T-helper 2 cell (primary cell): ENCODE measurements at places on chromosomes 1 and 21.

- DNase-seq = no peak
These were observed 84.4 kb downstream of the NIBAN1 start for GRCh38 chr1:184889902-184890301.

GRCh38 chr1:71233645-71234044 lies 152.8 kb upstream of the ZRANB2 start:
- no peak for DNase-seq

- no peak for DNase-seq
These were observed 257.3 kb downstream of the KCNJ6 start for GRCh38 chr21:37658817-37659458.

DNA sequence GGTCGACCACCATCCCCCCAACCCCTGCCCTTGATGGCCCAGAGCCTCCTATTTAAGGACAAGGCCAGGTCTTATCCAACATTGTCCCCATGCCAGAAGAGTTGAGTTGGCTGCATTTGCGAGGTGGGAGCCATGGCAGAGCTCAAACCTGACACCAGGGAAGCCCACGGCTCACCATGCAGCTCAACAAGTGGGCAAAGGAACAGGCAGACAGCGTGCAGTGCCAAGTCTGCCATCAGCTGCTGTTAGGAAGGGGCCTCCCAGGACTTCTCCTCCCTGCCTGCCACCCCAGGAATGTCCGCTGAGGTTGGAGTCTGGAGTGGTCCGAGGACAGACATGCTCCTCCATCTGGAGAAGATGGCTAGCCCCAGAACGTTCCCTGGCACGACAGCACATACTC lies 19.9 kb downstream of the SLC45A3 start:
- no peak for DNase-seq

DNA sequence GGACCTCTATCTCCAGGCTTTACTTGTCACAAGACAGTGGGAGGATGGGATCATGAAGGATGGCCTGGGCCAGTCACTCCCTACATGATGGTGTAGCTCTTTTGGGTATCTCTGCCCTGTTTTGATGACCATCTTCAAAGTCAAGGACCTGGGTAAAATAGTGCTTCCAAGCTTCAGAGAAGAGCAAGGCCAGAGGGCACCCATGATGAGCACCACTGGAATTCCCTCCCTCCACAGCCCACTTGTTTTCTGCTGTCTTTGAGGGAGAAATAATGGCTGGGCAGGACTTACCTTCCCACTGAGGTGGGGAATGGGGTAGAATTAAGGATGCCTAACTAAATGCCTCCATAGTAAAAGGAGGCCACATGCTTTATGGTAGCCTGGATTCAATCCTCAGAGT lies 165.7 kb downstream of the DHRS3 start:
- DNase-seq = no peak

DNA sequence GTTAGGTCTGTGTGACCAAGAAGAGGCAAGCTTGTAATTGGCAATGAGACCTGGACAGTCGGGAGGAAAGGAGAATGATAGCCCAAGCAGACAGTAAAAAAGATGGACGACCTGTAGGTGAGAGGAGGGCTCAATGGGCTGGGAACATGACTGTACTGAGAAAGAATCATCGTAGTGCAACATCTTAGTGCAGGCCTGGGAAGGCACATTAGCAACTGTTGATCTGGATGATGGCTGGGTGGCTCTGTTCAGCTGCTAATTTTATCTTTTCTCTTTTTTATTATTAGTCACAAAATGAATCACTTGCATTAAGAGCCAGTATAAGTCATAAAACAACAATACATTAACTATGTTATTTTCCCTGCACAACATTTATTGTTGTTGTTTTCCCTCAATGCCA lies 32.9 kb downstream of the IFI44 start:
- DNase-seq = no peak

- no peak for DNase-seq
These were observed 9.8 kb downstream of the PAX7 start for GRCh38 chr1:18640228-18641004.

GRCh38 chr1:209692745-209693504 lies 11.7 kb upstream of the HSD11B1 start:
- DNase-seq = peak; percentile 42

GRCh38 chr1:71154429-71154828 lies 73.6 kb upstream of the ZRANB2 start:
- no peak for DNase-seq

DNA sequence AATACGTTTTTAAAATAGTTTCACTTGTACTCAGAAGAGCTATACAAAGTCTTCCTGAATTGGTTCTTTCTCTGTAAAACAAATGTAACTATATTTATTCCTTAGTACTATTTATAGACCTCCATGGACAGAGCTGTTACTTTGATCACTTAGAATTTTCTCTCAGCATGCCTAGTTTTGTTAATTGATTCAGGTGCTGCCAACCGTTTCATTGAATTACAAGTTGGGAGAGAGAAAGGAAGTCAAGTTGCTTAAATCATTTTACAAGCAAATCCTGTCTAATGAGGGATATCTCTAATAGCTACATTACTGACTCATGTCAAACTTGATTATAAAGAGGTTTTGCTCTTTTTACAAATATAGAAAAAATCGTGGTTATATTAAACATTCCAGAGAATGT lies 241.0 kb downstream of the FMN2 start:
- no peak for DNase-seq

DNA sequence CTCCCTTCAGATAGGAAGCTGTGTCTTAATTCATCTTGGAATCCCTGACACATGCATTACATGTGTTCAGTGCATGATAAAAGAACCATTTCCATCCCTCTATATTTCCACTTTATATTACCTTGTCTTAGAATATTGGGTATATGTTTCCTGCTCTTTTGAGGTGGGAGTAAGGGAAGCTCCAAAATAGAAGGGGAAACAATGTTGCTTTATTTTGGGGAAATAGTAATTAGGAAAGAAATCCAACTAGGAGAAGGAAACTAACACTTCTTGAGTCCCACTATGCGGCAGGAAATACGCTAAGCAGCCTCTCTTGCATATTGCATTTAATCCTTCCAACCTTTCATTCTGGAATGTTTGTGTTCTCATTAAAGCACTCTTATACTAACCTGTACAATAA lies 89.4 kb upstream of the VAV3 start:
- no peak for DNase-seq

DNA sequence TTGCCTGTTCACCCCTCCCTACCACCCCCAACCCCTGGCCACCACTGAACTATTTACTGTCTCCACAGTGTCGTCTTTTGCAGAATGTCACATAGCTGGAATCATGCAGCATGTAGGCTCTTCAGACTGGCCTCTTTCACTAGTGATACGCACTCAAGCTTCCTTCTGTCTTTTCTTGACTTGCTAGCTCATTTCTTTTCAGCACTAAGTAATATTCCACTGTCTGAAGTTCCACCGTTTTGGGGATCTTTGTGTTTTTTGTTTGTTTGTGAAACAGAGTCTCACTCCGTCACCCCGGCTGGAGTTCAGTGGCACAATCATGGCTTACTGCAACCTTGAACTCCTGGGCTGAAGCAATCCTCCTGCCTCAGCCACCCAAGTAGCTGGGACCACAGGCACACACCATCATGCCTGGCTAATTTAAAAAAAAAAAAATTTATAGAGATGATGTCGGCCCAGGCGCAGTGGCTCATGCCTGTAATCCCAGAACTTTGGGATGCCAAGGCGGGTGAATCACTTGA lies 43.4 kb upstream of the SLC25A33 start:
- no peak for DNase-seq

DNA sequence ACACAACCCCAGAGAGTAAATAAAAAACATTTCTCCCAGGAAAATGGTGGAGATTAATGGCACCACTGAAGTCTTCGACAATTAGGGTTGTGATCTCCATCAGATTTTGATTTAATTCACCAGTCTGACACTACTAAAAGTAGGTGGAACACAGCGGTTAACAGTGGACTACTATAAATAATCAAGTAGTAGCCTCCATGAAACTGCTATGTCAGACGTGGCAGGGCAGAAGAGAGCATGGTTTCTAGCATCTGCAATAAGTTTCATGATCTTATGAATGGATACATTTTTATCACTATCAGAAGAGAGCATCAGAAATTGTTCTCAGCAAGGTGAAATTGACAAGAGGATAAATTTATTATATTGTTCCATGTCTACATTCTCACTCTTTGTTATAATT lies 1706.6 kb downstream of the MRPL39 start:
- DNase-seq = no peak

- DNase-seq = no peak
These were observed 18.4 kb upstream of the TSPAN2 start for GRCh38 chr1:115107516-115108260.

- DNase-seq = no peak
These were observed 52.5 kb downstream of the CDC14A start for GRCh38 chr1:100404821-100405220.

- DNase-seq = no peak
These were observed 109.0 kb downstream of the PATJ start for GRCh38 chr1:61851235-61851634.
